DMS153 (cell line): ENCODE measurements at places on chromosomes 12 and 14.

GRCh38 chr12:7005311-7005710 lies 13.0 kb downstream of the LPCAT3 start:
- DNase-seq: no peak

DNA sequence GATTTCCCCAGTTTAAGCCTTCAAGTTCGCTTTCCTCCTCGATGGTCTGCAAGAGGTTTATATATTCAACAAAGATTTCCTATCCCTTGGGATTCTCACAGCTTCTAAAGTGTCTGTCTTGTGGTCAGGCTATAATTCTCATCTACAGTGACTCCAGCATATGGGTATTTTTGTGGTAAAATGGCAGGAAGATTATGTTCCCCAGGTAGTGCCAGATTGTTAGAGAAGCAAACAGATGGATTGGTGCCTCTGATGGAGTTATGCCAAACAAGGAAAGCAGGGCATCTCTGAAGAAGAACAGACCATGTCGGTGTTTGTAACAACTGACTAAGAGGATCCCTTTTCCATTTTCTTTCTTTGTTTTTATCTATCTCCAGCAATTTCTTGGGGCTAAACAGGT lies 5.5 kb upstream of the CCDC175 start:
- DNase-seq: no peak

DNA sequence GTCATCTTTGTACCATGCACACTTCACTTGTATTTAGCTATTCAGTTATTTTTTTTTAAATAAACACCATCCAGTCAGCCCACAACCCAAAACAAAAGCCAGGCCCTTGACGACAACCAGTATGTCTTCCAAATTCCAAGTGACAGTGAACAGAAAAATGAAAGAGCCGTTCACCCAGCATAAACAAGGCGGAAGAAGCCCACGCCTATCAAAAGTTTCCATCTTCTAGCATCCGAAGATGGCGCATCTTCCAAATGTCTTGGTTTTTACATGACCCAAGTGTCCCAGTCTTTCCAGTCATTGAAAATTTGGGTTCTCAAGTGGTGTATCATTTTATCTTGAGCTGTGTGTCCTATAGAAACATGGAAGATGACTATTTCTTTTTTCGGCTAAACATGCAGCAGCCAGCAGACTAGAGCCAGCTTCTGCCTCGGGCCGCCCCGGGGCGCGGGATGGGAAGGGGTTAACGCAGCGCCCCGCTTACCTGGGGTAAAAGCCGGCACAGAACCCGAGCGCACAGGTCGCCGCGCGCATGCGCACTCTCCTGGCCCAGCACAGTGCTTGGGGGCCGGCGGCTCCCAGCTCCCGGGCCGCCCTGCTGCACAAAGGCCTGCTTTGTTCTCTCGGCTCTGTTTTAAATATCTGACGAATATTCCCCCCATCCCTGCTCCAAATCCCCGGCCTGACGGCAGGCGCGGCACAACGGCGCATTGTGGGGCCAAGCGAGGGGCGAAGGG lies 164.8 kb downstream of the ZFP36L1 start:
- peak; percentile 19 for DNase-seq

DNA sequence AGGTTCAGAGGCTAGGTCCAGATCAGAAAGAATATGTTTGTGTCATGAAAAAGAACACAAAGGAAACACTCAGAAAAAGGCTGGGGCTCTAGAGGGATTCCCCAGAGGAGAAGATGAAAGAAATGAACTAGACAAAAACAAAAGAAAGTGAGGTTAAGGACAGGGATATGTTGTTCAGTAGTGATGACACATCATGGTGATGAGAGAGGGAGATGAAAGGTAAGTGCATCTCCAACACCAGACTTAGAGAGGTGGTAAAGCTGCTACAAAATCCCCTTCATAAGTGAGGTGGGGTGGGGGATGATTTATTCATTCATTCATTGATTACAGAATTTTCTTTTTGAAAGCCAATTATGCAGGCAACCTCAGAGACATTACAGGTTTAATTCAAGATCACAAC lies 19.6 kb upstream of the SLC8A3 start:
- no peak for DNase-seq

GRCh38 chr12:92551853-92552397 lies 150.9 kb upstream of the PLEKHG7 start:
- no peak for DNase-seq

DNA sequence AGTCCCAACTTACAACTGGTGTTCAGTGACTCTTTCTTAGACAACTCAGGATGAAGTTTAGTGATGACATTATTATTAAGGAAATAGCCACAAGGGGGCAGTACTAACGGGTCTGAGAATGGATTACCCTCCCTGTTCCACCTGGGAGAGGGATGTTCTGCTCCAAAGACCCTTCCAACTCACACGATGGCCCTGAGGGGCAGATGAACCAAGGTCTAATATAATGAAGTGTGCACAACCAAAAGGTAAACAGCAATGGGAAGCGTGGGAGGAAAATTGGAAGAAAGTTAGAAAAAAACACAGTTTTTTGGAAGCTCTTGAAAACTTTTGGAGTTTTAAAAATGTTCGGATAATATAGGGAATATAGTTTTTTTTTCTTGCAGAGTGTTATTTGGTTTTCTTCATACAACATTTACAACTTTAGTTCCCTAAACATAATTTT lies 24.0 kb downstream of the FGF6 start:
- DNase-seq: no peak

GRCh38 chr12:6274231-6275221 lies 36.0 kb upstream of the PLEKHG6 start:
- no peak for DNase-seq

GRCh38 chr14:84894254-84894653 lies 635.7 kb upstream of the FLRT2 start:
- DNase-seq: peak; percentile 76

- peak; percentile 48 for DNase-seq
Measured at GRCh38 chr14:77040741-77041653, 12.5 kb upstream of the IRF2BPL start.

DNA sequence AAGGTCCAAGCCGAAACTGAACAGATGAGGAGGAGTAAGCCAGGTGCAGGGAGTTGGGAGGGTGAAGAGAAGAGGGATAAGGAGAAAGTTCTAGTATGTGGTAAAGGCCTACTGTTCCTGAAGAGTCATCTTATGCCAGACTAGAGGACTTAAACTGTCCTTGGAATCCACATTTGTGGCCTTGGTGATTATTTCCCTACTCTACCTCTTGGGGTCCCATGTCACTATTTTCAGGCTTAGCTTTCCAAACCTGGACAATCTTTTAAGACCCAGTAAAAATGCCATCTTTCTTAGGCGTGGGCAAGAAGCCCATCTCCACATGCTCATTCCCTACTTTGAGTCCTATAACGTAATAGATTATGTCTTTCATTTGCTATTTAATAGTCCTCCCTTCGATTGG lies 40.1 kb upstream of the CRY1 start:
- no peak for DNase-seq

GRCh38 chr12:18589316-18589715 lies 148.5 kb downstream of the PLCZ1 start:
- DNase-seq: no peak

DNA sequence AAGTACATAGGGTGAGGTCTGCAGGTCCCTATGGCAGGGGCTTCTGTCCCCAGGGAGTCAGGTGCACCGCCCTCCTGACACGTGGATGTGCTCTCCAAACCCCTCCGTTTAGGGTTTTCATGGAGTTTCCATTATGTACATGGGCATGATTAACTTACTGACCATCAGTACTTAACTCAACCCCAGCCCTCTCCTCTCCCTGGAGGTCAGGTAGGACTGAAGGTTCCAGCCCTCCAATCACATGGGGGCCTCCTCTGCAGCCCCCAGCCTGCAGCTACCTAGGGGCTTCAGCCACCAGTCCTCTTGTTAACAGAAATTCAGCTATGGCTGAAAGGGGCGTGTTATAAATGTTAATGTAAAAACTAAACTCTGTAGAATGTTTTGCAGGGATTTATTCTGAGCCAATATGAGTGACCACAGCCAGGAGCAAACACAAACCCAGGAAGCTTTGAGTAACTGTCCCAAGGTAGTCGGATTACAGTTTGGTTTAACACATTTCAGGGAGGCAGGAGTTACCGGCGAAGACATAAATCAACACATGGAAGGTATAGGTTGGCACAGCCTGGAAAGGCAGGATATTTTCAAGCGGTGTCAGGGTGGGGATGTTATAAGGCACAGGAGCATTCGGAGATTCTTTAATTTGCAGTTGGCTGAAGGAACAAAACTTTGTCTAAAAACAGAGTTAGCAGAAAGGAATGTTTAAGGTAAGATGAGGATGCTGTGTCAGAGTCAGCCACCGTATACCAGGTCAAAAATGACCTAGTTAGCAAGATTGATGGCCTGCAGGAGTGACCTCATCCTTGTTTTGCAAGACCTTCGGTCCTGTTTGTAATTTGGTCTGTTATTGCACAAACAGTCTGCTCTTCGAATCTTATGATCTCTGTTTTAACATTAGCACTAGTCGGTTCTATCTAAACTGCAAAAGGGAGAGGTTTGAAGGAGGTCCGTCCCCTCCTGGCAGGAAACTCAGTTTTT lies 75.2 kb downstream of the TNFAIP2 start:
- DNase-seq: no peak

- DNase-seq: no peak
Measured at GRCh38 chr14:52014601-52015267, 25.4 kb downstream of the RTRAF start.

- no peak for DNase-seq
Measured at GRCh38 chr12:38544330-38545066, 227.9 kb downstream of the ALG10B start.
